ENCODE measurements at places on chromosomes 12 and 14. TPM values are rescaled to one million over a fixed set of nuclear protein-coding genes. Genes with fewer than 3 reads are reported as not detected.
A peak's percentile ranks its signal among the peaks of the same experiment; 100 is the strongest.

DNA sequence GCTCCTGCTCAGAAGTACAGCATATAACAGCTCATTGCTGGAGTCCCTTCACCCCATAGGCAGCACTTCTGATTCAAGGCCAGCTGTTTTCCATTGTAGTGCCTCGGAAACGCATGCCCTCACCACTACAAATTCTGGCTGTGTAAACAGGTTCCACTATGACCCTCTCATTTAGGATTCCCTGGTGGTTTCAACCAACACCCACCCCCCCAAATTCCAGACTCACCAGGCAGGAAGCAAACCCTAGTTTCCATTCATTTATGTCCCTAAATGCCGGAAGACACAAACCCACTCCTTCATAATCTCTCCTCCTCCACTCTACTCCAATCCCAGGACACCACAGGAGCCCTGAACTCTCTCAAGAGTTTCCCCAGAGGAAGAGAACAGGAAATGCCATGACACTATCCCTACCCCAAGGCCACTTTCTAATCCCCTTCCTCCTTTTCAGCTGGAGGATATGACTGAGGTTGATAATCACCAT is 75.9 kb upstream of the TMPO start:
- peak; percentile 75 for DNase-seq

DNA sequence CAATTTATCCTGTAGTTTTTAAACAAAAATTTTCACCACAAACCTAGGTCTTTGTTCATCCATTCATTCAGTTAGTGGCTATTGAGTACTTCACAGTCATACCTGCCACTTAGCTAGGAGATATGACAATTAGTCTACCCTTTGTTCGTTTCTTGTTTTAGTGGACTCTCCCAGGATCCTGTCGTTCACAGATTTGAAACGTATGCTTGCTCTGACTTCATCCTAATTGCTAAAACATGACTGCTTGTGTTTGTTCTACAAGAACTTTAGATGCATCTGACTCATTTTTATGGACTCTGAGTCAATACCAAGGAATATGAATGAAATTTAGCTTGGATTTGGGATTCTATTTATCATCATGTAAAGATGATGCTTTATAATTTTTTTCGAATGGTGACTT is 69.5 kb downstream of the TBC1D30 start:
- peak; percentile 52 for DNase-seq

CALM1 gene
- total RNA-seq: 286 TPM

STK38L gene
- total RNA-seq: 57.7 TPM

GRCh38 chr14:66115740-66116502 is 370.2 kb upstream of the CCDC196 start:
- no peak for DNase-seq

HOXC10 gene
- total RNA-seq: 0.43 TPM

GRCh38 chr12:3160081-3160480 is 82.9 kb downstream of the TSPAN9 start:
- DNase-seq: peak; percentile 37

GRCh38 chr14:56194042-56194441 is 75.8 kb downstream of the PELI2 start:
- DNase-seq: no peak

DNA sequence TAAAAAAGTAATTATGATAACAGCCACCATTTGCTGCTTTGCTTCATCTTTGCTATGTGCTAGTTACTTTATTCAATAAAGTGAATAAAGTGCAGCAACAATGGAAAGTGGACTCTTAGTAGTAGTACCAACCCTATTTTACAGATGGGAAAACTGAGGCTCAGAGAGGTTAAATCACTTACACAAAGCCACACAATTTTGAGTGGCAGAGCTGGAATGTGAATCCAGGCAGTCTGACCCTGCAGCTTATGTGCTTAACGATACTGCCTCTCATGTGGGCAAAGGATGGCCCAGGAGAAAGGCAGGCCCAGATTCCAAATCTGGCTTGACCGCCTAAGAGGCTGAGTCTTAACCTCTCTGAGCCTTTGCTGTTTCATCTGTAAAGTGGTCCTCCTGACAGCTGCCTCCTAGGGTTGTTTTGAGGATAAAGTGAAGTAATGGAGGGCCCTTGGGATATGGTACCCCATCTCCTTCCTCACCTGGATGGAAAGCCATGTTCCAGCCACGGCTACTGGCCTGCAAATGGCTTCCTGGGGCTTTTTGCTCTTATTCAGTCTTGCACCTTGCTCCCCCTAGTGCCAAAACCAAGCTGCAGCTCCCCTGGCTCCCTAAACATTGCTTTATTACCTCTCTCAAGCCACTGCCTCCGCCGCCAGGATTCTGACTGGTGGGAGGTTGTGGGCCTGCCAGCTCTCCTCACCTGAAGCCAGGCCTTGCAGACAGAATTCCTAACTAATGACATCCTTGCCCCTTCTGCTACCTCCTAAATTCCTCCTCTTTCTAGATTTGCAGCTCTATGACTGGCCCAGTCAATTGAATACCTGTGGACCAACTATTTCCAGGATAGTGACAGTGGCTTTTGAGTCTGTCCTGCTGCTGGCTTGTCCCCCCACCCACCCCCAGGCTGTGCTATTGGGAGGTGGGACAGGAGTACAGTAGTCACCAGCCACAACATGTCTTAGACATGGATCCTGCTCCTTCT is 283.3 kb upstream of the PWP1 start:
- DNase-seq: peak; percentile 68

GRCh38 chr12:83769151-83769550 is 1082.4 kb downstream of the TMTC2 start:
- DNase-seq: peak; percentile 0

KRT85 gene
- total RNA-seq: not detected

RPGRIP1 gene
- total RNA-seq: not detected

MDGA2 gene
- not detected for total RNA-seq

DNA sequence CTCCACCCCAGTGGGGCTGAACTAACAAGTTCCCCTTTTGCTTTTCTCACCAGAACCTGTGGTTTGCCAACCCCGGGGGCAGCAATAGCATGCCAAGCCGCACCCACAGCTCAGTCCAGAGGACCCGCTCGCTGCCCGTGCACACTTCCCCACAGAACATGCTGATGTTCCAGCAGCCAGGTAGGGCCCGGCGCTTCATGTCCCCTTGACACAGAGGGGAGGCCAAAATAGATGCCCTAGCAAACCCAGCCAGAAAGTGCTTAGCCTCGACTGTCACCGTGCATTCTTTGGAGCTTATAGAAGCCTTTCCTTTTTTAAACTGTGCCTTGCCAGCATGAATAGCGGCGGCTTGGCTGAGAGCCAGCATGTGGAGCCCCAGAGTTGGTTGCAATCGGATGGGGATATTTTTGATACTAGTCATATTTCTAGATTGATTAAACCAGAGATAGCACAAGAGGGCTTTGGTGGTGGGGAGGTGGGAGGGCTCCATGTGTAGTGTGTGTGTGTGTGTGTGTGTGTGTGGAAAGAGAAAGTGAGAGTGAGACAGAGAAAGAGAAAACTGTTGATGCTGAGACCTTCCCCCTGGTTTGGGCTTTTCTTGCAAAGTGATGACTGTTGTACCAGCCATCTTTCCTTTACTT is 126.1 kb downstream of the GCH1 start:
- peak; percentile 7 for DNase-seq

- no peak for DNase-seq
Observed at GRCh38 chr12:28026701-28027100, 54.2 kb upstream of the PTHLH start.

DNA sequence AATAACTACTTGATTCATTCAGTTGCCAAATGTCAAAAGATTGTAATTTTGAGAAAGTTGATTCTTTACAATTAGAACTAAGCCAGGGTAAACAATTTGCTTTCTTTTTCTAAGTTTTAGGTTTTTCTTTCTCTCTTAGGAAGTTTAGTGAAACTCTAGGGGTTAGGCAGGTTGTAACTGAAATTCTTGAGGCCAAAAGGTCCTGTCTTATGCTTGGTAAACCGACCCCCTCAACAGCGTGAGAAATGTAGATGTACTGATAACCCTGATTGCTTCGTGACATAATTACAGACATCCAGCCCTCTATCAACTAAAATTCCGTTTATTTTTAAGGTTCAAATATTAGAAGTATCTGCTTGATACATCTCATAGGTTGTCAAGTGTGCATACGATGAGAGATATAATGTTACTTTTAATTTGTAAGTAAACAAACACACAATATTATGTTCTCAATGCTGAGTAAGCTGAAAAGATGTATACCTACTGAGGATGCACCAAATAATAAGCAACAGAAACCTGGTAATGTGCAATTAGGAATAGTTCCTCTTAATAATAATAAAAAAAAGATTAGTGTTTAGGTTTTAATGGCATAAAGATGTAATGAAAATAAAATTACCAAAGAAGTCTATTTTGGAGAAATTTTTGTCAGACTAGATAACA is 7.2 kb downstream of the FUT8 start:
- no peak for DNase-seq

DNA sequence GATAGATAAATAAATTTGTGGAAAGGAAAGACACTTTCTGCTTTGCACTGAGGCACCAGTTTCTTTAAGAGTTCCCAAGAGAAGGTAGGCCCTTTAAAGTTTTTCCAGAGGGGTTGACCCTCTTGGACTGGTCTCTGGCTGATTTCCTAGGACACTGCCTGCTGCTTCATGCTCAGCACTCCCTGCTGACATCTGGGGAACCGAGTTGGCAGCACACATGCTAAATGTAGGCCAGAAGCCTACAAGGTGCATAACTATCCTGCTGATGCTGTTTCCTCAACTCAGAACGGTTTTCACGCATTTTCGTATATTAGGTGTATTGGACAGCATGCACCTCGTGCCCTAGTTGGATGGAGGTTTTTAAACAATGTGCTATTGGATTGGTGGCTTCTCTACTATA is 887.2 kb upstream of the SEL1L start:
- no peak for DNase-seq

GRCh38 chr12:87596134-87596533 is 433.1 kb downstream of the C12orf50 start:
- no peak for DNase-seq

DNA sequence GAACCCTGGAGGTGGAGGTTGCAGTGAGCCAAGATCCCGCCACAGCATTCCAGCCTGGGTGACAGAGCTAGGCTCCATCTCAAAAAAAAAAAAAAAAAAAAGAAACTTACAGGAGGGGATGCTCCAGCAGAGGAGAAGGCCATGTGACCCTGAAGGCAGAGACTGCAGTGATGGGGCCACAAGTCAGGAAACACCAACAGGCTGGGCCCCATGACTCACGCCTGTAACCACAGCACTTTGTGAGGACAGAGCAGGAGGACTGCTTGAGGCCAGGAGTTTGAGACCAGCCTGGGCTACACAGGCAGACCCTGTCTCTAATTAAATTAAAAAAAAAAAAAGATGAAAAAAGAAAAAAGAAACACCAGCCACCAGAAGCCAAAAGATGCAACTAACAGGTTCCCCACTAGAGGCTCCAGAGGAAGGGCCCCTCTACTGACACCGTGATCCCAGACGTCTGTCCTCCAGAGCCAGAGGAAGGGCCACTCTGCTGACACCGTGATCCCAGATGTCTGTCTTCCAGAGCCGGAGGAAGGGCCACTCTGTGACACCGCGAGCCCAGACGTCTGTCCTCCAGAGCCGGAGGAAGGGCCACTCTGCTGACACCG is 9.1 kb upstream of the GLT1D1 start:
- DNase-seq: no peak

DNA sequence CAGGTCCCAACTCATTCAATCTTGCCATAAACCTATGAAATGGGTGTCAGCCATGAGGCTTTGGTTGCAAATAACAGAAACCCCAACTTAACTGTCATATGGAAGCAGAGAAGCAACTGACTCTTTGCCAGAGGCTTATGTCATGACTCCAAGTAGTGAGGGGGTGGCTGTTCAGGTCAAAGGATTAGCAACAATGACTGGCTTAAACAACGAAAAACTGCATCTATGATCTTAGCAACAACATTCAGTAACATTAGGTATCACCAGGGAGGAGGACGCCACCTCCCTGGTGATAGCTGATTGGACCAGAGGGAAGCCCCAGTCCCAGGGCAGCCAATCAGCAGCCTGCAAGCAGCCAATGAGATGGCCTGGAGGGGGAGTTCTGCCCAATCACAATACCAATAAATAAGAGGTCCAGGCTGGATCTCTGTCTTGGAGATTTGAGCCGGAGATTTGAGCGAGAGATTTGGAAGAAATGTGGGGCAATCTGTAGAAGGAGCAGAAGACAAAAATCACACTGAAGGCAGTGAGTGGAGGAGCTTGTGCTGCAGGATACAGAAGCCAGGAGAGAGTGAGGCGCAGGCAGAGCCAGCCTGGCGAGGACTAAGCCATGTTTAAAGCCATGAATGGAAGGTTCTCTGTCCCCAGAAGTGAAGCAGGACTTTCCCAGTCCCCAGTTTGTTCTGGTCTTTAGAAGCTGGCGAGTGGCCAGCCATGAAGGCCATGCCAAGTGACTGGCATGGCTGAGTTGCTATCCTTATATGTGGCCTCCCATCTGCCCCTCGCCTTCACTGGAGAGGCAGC is 93.3 kb downstream of the CALM1 start:
- DNase-seq: no peak

PAPOLA gene
- total RNA-seq: 148 TPM

DNA sequence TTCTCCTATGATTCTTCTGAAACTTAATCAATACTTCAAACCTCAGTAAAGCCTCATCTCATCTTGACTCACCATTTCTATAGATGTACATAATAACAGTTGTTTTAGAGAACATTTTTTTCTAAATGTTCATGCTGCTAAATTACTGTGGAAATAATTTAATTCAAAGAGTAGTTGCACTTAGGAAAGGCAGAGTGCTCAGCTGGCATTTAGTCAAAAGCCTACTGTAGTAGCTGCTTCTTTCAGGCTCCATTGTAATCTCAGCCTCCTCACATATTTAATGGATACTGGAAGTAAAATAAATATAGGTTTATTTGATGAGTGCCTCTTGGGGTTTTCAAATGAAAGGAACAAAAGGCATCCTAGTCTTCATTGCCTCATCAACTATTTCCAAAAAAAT is 325.0 kb downstream of the CCER1 start:
- DNase-seq: no peak

DNA sequence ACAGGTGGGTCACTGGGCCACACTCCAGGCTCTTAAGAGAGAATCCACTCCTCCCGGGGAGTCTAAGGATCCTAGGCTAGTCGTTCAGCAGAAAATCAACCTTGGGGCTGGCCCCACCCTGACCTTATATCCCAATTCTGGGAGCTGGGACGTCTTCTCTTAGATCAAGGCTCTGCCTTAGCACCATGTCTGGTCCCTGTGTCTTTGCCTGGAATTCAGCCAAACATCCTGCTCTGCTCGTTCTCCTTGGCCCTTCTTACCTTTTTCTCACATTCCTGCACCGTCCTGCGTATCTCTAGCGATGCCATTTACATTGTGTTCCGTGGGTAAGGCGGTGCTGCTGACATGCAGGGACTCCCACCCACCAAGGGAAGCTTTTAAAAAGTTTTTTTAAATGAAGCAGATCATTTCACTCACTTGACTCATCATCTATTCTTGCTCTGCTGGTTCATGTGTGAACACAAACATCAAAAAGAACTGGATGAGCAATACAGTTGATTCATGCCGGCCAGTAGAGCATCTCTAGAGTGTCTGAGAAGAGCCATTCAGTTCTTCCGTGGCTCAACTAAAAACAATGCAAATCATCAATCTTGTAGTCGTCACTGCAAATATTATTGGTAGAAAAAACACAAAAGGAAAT is 50.2 kb downstream of the KCNK13 start:
- DNase-seq: peak; percentile 2

STAC3 gene
- total RNA-seq: 1.3 TPM
